A172 (cell line): ENCODE measurements at places on chromosomes 1 and 21.

- peak; percentile 84 for DNase-seq
These were observed 1.5 kb upstream of the PTP4A2 start for GRCh38 chr1:31939484-31940329.

- no peak for DNase-seq
These were observed 62.7 kb upstream of the RUNX3 start for GRCh38 chr1:24992761-24993211.

- no peak for DNase-seq
These were observed 39.6 kb downstream of the ALG6 start for GRCh38 chr1:63407002-63407401.

GRCh38 chr1:5010656-5011055 is 356.2 kb downstream of the AJAP1 start:
- no peak for DNase-seq

- no peak for DNase-seq
These were observed 2.9 kb downstream of the KRTAP10-2 start for GRCh38 chr21:44548381-44548780.

DNA sequence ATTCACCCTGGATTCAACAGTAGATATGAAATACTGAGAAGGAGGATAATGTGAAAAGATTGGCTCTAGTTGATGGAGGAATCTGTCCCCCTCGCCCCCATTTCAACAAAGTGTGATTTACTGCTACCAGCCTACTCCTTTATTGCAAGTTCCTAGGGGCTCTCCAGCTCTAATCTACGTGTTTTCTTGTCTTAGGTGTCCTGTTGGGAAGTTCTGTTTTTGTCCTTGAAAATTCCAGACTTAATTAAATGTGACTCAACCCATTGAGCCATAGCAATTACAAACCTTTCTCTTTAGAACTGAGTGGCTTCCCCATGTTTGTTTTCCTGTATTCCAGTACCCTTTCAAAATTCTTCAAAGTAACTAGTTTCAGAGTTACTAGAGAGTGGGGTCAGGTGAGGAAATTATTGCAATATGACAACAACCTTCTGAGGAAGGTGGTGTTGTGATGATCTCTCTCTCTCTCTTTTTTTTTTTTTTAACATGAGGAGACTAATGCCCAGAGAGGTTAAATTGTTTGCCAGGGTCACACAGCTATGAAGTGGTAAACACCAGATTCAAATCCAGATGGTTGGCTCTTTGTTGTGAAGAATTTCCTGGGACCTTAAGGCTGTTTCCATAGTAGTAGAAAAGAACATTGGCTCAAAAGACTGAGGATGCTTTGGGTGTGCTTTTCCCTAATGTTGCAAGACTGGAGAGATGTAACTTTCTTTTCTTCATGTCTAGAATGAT is 3.5 kb downstream of the RGL1 start:
- no peak for DNase-seq

DNA sequence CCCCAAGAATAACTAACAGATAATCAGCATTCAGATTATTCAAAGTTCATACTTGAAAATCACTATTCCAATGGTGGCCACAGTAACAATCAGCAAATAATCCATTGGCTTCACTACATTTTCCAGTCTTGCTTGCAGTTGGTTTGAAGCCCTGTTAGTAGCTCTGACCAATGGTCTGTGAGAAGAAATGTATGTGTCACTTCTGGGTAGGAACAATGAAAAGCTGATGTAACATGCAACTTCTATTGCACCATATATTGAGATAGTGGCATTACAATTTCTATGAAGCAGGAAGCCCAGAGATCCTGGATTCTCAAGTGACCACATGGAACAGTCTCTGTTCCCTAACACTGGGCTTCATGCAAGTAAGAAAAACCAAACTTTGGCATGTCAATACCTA is 250.9 kb upstream of the DAB1 start:
- no peak for DNase-seq

GRCh38 chr1:153312570-153313186 is at the start of gene PGLYRP3:
TSS of gene PGLYRP3 (minus strand) at chr1:153312952. CDS start at chr1:153310665, 2,287 bp downstream.
- no peak for DNase-seq

DNA sequence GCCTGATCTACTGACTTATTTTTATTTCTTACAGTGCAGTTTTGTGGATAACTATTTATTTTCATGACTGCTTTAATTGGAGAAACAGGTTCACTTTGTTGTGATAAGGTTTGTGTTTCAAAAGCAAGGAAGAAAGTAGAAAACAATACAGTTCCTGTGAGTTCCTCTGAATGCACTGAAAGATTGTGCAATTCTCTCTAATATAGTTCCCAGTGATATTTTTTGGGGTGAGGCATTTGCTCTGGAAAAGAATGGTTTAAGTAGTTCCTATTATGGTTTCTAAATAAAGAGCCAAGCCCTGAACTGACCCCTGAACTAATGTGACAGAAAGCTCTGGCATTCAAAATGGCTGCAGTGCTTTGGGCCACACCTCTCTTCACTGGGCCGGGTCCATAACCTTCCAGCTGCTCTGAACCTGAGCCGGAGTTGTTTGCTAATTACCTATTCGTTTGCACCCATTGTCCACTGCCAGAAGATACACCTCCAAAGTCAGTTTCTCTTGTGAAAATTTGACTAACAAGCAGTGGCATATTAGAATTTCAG is 56.6 kb upstream of the VTCN1 start:
- DNase-seq: no peak

- peak; percentile 46 for DNase-seq
These were observed 12.8 kb downstream of the BCAN start for GRCh38 chr1:156654700-156655099.

DNA sequence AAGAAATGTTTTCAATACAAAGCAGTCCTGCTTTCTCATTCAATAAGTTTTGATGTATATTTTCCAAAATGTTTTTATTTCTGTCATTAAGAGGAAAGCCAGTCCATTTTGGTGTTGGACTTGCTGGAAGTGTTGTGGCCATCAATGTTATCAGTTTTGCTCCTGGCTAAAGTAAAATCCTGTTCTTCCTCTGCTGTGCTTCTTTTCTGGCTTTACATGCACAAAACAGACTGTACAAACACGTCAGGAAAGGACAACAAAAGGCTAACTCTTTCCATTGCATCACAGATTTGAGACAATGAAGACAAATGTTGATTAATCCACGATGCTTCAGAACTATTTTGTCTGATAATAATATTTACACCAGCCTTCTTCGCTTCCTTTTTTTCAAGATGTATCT is 735.4 kb downstream of the LTN1 start:
- DNase-seq: no peak

DNA sequence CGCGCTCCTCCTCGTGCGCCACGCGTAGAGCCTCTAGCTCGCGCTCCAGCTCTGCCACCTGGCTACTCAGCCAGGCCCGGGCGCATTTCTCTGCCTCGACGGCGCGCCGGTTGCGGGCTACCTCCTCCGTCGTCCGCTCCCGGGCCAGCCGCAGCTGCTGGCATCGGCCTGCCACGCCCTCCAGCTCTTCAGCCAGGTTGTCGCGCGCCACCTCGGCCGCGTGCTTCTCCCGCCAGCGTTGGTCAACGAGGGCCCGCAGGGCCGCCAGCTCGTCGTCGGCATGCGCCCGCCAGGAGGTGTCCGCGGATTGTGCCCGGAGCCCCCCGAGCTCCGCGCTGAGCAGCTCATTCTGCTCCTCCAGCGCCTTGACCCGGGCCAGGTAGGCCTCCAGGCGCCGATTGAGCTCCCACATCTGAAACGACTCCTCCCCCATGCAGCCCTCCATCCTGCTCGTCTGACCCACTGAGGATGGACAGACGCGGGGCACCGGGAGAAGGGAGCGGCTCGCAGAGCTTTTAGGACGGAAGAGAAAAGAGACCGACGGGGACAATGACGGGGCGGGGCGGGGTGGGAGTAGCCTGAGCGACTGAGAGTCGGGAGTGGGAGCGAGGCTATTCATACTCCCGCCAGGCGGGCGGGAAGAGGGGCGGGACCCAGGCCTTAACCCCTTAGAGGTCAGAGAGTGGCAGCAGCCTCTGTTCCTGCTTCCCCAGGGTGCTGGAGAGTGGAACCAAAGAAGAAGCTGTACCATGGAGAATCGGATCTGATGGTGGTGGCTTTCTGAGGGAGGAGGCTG is at the start of gene NES:
NES (minus strand) TSS at position 588 of the 796 bp plus-strand sequence; CDS start at position 445, 143 bp downstream.
- peak; percentile 83 for DNase-seq

DNA sequence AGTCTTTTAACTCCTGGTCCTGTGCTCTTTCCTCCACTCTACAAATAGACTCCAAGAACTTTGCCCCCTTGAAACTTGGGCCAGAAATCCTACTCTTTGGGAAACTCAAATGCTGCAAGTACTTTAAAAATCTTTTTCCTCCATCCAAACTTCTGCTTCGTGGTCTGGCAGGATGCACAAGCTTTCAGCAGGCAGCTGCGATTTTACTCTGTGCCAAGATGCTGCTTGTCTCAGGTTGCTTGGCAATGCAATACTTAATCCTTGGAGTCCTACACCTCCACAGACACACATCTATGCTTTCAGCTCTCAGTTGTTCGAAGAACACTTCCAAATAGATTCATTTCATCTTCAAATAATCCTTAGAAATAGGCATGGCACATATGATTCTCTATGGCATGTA is 435.3 kb upstream of the USP24 start:
- no peak for DNase-seq

DNA sequence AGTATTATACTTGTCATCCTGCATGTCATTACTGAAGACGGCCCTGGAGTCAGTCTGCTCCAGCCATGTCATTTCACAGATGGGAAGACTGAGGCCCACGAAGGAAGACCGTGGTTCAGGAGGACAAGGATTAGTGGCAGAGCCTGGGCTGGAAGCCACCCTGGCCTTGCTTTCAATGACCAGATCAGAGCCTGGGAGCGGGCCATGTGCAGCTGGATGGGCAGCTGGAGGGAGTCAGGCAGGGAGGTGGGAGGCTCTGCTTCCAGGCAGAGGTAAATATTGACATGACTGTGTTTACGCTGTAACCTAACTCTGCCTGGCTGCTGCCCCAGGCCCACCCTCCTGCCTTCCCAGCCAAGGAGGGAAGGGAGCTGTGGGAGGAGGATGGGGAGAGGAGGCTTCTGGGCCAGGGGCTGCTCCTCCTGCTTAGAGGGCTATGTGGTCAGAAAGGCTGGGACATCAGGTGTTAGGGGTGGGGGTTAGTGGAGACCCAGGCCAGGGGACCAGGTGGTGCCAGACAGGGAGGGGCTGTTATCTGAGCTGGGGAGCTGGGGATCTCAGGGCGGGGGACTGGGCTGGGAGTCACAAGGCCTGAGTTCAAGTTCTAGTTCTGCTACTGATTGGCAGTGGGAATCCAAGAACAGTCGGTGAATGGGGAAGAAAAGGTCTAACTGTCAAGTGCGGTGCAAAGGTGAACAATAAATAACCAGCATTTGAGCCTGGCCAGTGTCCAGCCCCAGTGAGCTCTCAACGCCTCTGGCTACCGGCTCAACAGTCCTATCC is 48.5 kb upstream of the ECE1 start:
- no peak for DNase-seq

DNA sequence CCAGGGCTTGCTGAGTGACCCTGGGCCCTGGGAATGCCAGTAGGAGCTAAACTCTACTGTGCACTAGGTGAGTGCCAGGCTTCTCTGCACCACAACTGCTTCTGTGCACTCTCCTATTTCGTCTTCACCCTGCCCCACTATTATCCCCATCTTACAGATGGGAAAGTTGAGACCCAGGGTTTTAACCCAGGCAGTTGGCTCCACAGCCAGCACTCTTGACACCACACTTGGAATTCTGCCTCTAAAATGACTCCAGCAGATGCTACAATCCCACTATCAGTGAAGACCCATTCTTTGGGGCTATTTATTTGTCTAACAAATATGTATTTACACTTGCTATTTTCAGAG is 56.1 kb downstream of the FOXO6 start:
- no peak for DNase-seq

DNA sequence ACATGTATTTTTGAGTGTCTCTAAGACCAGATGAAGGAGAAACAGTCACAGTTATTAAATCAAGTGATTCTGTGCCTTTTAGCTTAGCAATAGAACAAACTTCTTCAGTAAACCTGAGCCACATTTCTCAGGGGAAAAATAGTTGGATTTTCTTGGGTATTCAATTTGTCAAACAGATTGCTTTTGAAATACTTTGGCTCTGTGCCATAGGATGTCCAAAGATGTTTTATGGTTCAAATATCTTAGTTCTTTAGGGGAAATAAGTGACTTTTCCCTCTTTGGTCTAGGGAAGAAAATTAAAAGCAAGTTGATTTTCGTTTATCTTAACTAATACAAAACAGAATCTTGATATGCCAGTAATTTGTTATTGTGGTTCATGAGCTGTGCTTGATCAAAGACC is 125.9 kb downstream of the ATP5PO start:
- DNase-seq: no peak

DNA sequence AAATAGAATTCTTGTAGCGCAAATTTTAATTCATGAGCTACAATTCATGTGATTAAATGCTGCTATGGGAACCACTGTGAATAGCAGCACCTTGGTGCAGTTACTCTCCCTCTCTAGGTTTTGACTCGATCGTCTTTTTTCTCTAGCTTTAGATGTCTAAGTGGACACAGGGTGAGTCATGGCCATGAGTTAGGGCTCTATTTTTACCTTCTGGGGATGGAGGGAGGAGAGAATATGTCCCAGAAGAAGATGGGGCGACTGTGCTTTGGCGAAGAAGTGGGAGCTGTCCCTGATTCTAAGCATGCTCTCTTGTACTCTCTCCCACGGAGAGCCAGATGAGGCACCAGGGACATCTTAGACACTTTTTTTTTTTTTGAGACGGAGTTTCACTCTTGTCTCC is 1.6 kb upstream of the OR2B11 start:
- peak; percentile 5 for DNase-seq

DNA sequence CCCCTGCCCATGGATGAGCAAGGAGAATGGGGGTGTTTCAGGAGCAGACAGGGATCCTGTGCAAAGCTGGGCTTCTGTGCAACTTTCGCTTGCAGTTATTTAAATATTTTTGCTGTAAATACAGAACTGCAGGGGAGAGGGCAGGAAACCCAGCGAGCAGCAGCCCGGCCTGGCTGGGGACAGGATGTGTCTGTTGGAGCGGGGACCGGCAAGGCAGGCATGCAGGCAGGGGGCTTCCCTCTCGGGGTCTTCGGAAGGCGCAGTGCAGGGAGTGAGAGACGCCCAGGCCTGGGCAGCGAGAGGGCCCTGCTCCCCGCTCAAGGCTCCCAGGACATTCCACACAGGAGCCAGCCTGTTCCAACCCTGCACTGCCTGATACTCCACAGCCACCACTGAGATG is 1.7 kb upstream of the AIRE start:
- no peak for DNase-seq

GRCh38 chr1:30472526-30472925 is 250.9 kb downstream of the MATN1 start:
- no peak for DNase-seq

GRCh38 chr1:78651241-78651640 is 1.6 kb downstream of the IFI44 start:
- DNase-seq: peak; percentile 57
